Activated T-cell treated with anti-CD3 and anti-CD28 coated beads, Interleukin-2, amount 50 U/mL, for 4 hours (primary cell): ENCODE measurements at places on chromosomes 7 and 10.

DNA sequence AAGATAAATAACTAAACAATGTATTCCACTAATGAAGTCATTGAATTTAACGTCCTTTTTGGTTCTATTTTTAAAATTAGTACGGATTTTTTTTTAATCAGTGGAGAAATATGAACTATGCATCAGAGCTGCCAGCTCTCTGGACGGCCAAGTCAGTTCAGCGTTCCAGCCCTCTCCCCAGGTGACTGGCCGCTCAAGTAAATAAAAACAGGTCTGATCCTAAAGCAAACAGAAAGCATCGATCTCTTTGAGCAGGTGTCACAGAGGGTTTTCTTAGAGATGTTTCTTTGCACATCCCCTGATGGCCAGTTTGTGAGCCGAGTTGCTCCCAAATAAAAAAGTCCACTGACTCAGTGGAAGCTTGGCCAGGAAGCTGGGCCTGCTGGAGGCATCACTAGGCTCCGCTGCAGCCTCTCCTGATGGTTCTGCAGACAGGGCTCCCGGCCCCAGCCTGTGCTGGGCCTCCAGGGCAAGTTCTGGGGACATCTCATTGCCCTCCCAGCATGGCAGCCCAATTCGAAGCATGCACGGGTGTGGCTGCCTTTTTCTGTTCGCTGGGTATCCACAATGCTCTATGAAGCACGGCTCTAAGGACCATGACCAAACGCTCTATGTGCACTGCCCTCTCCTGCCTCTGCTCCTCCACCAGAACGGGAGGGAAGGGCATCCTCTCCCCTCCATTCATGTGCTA, 74.7 kb upstream of the PPP2R2D start:
- DNase-seq: no peak

- DNase-seq: no peak
These were observed 3.5 kb downstream of the RHOBTB1 start for GRCh38 chr10:60940446-60940845.

GRCh38 chr7:153701678-153702077, 350.5 kb upstream of the DPP6 start:
- DNase-seq: no peak

GRCh38 chr7:134660242-134660785, 13.7 kb downstream of the BPGM start:
- no peak for DNase-seq

- DNase-seq: no peak
These were observed 908.3 kb downstream of the GRID1 start for GRCh38 chr10:85458324-85458723.

DNA sequence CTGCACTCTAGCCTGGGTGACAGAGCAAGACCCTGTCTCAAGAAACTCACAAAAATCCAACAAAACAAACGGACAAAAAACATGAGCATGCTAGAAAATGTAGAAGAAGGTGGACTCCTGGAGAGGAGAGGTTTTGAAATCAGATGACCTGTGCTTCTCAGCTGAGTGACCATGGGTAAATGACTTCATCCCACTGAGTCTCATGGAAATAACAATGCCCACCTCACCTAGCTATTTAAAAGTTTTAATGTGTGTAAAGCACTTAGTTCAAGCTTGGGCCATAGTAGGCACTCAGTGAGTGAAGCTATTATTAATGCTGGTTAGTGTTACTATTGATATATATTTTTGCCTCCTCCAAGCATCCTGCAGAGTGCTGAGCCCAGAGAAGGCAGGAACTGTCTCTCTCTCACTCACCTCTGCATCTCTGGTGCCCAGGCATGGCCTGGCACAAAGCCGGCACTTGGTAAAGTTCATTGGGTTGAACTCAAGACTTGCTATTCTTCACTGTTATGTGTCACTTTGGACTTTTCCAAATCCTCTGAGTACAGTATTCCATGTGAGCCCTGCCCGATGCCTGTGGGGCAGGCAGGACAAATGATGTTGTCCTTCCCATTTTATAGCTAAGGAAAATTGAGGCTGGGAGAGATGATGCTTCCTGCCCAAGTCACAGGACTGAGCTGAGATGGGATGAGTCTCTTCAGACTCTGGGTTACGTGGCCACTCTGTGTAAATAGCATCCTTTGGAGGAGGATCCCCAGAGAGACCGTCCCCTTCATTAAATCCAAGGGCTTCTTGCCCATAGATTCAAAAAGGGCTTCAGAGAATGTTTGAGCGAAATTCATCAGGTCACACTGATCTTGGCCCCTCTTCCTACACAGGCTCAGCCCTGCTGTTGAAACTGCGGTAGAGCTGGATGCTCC, 81.4 kb upstream of the EMX2 start:
- no peak for DNase-seq

DNA sequence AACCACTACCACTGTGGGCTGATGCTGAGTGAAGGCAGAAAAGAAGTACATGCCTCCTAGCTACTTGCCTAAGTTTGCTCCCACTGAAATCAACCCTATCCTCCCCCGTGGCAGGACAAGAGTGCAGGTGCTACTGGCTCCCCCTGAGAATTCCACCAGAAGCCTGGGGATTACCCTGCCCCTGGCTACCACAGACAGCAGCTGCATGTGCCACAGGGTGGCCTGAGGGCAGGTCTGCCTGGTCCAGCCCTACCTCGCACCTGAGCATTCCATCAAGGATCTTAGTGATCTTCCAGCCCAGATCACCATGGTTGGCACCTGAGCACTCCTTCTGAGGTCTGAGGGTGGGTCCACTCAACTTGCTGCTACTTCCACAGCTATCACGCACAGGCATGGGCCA, 176.4 kb upstream of the SMIM30 start:
- no peak for DNase-seq

DNA sequence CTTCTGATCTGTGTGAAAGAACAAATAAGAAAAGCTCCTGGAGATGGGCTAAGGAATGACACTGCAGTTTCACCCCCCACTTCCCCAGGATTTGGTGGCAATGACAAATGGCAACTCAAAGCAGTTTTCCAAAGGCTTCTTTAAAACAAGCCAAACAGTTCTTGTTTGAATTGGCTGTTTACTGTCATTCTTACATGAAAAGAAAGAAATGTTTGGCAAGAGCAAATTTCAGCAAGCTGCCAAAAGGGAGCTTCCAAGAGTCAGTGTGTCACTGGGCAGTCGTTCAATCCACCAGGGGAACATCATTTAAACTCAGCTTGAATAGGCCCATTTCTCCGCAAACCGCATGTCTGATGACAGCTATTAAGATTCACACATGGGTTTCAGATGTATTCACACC, 119.0 kb upstream of the RHOBTB1 start:
- DNase-seq: no peak

- DNase-seq: no peak
These were observed 133.5 kb downstream of the GALNT11 start for GRCh38 chr7:152158801-152159587.

- DNase-seq: no peak
These were observed 86.5 kb downstream of the ARID5B start for GRCh38 chr10:61987951-61988379.

DNA sequence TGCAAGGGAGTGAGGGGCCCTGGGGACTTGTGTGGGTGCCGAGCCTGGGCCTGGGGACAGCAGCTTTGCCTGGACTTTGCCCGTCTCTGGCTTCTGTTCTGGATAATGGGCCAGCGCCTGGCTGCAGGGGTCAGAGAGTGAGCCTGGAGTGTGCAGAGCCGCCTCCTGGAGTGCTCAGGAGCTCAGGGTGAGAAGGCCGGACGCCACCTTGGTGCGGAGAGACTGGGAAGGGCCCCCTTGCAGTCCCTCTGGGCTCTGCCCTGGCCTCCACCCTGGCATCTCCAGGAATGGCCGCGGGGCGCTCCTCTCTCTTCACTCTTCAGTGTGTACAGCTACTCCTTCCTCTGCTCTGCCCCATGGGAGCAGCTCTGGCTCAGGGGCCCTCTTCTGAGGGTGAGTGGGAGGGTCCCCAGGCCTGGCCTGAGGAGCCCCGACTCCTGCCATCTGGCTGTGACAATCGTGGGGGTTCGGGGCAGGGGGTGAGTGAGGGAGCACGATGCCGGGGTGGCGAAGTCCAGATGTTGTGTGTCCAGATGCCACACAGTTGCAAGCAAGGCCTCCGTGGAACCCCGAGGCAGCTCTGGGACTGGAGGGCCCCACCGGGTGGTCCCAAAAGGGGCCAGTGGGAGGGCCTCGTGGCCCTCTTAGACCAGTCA, 187.1 kb downstream of the DNAJB6 start:
- DNase-seq: no peak

DNA sequence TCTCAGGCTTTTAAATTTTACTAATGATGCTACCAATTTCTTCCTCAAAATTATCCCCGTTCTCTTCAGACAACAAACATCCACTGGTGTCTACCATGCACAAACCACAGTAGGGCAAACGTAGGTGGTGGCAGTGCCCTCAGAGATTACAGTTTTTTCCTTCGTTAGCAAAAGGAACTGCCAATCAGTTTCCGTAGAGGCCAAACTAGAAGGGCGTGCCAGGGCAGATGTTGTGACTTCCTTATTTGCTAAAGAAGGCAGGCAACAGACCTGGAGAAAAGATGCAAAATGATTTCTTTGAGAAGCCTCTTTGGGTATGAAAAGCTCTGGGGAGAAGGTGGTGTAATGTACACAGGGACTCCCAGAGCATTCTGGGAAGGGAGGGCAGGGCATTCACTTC, 7.6 kb upstream of the FAM180A start:
- no peak for DNase-seq

GRCh38 chr10:88651101-88651551, 13.1 kb upstream of the LIPF start:
- DNase-seq: no peak

GRCh38 chr7:74058486-74058885, 25.1 kb upstream of the LIMK1 start:
- no peak for DNase-seq

DNA sequence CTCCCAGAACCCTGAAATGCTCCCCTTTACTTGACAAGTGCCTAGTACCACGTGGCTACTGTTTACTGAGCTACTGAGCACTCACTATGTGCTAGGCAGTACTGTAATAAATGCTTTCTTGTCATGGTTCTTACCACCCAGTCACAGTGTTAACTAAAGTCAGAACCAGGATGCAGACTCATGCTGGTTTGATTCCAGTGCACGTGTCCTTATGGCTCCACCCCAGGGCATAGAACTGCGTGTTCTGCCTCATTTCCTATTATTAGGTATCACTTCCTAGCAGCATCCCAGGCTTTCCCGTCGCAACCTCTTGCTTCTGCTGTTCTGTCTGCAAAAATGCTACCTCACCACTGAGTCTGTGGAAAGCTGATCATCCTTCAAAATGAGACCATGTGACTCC, 71.7 kb upstream of the DOCK1 start:
- no peak for DNase-seq

GRCh38 chr10:96374004-96374403, 15.2 kb upstream of the OPALIN start:
- no peak for DNase-seq

GRCh38 chr7:147584771-147585193, 1005.8 kb upstream of the C7orf33 start:
- DNase-seq: no peak

GRCh38 chr10:109721453-109722064, 201.8 kb downstream of the XPNPEP1 start:
- DNase-seq: no peak

DNA sequence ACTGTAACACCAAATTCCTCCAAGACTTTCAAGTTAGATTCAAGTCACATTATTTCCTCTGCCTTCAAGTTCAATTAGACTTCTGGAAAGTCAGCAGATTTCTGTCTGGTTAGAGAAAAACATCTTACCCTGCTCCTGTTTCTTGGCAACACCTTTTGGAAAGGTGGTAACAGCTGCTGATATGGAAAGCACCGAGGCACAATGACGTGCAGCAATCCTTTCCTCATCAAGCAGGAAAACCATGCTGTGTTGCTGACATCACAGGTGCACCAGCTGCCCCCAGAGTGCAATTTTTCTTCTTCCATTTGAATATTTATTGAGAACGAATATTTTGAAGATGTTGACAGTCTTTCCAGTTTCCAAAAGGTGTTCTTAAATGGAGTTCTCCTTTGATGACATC, 41.9 kb downstream of the ZNF800 start:
- DNase-seq: no peak

GRCh38 chr7:12727455-12728191, 40.2 kb downstream of the ARL4A start:
- DNase-seq: no peak

DNA sequence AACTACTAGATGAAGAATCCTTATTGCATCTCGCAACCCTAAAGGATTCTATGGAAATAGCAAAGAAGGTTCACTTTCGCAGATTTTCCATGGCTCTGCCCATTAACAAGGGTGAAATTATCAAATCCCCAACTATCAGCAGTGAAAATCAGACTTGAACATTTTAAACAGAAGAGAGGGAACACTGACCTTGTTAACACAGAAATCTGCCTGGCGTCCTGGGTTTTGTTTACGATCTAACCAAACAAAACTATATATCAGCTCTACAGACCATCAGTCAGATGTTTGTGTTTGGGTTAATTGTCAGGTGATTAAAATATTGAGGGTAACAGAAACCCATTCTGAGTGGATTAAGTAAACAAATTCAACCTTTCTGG, 1.9 kb downstream of the CTTNBP2 start:
- no peak for DNase-seq

DNA sequence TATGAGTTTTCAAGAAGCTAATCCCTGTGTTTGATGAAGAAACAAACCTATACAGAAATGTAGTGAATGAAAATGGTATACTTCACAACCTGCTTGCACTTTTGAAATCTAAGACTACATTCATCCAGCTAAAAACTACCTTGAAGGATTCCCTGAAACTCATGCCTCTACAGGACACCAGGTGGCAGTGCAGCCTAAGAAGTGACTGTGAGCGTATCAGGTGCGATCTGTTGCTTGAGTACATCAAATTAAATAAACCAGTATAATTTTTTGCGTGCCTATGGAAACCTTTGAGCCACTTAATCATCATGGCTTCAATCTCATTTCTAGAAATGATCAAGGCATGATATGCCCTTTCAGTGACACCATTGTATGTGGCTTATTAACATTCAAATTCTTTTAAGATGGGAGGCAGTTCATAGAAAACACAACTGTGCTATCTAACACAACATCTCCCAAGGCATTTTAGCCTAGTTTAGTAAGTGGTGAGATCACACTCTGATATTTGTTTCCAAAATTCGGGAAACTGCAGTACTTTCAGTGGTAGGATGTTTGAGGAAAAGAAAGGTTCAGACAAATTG, 57.4 kb downstream of the PPP1R17 start:
- DNase-seq: no peak

DNA sequence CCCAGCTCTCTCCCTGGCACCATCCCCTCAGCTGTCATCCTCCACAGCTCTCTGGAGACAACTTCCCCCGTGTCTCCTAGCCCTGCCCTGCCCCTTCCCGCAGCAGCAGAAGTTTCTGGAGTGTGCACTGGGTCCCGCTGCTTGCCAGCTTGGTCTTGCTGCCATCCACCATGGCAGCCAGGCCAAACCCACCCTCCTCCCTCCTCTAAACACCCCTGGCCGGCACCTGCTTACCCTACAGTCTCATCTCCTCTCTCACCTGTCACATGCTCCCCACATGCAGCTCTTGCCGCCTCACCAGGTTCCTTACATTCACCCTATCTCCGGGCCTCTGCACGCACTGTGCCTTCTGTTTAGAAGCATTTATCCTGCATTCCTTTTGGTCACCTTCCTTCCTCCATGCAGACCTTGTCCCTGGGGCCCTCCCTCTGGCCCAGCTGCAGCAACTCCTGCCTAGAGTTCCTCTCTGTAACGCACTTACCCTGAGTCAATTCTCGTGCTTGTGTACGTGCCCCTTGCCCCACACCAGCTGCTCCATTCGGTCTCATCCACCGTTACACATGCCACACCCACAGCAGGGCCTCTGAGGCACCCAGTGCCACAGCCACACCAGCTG, 93.9 kb upstream of the RET start:
- DNase-seq: peak; percentile 1
